ENCODE measurements at places on chromosomes 6 and 20. TPM values are rescaled to one million over a fixed set of nuclear protein-coding genes. Genes with fewer than 3 reads are reported as not detected.

DNA sequence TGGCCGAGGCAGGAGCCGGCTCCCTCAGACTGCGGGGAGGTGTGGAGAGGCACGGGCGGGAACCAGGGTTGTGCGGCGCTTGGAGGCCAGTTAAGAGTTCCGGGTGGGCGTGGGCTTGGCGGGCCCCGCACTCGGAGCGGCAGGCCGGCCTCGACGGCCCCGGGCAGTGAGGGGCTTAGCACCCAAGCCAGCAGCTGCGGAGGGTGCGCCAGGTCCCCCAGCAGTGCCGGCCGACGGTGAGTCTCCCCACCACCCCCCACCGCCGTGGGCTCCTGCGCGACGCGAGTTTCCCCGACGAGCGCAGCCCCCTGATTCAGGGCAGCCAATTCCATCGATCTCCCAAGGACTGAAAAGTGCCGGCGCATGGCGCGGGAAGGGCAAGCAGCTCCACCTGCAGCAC lies 605.4 kb upstream of the SLC35B3 start:
- H3K4me1 ChIP-seq: no peaks in the 10 kb centered on the region
- no peak overlapping the region for H3K4me3 ChIP-seq
- H3K27me3 ChIP-seq: no peaks in the 10 kb centered on the region
- no peak overlapping the region for H3K27ac ChIP-seq

DNA sequence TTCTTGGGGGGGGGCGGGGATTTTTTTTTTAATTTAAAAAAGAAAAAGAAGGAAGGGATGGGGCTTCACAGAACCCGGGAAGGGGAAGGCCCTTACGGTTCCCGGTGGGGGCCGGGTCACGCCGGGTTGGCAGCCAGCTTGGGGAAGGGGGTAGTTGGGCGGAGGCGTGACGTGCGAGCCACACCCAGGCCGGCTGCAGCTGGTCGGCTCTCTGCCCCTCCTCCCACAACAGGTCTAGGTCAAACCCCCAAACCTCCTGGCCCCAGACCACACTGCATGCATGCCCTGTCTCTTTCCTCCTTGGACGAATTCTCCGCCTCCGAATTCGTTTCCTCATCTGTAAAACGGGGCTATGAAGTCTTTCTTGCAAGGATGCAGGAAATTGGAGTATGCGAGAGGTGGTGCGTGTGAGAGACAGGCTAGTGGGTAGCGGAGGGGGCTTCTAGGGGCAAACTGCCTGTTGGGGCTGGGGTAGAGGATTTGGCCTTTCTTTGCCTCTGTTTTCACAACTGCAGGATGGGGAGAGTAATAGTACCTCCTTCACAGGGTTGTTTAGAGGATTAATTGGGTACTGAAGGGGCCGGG lies 828 bp downstream of the HCK start:
- no peaks in the 10 kb centered on the region for H3K4me1 ChIP-seq
- peaks cover 65% of the 10 kb centered on the region for H3K27me3 ChIP-seq
- DNase-seq: peak; percentile 73
- no peak overlapping the region for H3K27ac ChIP-seq
- H3K36me3 ChIP-seq: no peaks in the 10 kb centered on the region

GRCh38 chr20:12152996-12153395 lies 235.3 kb downstream of the BTBD3 start:
- H3K27me3 ChIP-seq: no peaks in the 10 kb centered on the region
- H3K36me3 ChIP-seq: no peaks in the 10 kb centered on the region
- H3K4me3 ChIP-seq: no peak overlapping the region
- DNase-seq: no peak
- no peaks in the 10 kb centered on the region for H3K4me1 ChIP-seq
- no peak overlapping the region for H3K27ac ChIP-seq

DNA sequence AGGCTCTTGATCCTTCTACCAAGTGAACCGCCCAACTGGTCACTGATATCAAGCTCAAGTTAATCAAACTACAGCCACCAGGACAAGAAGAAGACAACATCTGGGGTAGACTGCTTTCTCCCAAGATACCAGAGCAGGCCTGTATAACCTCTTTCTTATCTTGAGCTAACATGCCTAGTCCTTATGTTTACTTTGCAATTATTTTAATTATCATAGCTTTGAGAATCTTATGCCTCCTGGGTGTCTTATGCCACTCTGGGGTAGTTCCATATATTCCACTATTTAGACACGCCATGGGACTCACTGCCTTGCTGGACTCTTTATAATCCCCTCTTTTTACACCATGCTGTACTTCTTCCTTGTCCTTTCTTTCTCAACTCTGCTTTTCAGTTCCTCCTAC lies 41.5 kb upstream of the ECI2 start:
- H3K4me3 ChIP-seq: no peak overlapping the region
- no peaks in the 10 kb centered on the region for H3K36me3 ChIP-seq
- DNase-seq: no peak
- H3K27ac ChIP-seq: no peak overlapping the region

DNA sequence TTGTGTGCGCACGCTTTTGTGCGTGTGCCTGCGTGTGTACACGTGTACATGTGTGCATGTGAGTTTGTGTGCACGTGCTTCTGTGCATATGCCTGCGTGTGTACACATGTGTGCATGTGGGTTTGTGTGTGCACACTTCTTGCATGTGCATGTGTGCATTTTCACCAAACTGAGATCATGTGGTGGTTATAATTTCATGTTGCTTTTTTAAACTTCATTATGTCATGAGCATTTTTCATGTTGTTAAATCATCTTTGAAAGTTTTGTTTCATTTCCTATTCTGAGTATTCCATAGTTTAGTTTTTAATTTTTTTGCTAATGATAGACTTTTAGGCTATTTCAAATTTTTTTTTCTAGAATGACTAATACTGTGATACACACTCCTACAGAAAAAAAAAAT lies 6.4 kb upstream of the CST3 start:
- no peak overlapping the region for H3K4me3 ChIP-seq
- no peak for DNase-seq
- H3K27me3 ChIP-seq: no peaks in the 10 kb centered on the region
- H3K27ac ChIP-seq: no peak overlapping the region
- H3K4me1 ChIP-seq: peaks cover 4% of the 10 kb centered on the region

- H3K4me3 ChIP-seq: no peak overlapping the region
- no peaks in the 10 kb centered on the region for H3K36me3 ChIP-seq
- H3K4me1 ChIP-seq: no peaks in the 10 kb centered on the region
Observed at GRCh38 chr6:142833054-142833453, 111.9 kb downstream of the HIVEP2 start.

DNA sequence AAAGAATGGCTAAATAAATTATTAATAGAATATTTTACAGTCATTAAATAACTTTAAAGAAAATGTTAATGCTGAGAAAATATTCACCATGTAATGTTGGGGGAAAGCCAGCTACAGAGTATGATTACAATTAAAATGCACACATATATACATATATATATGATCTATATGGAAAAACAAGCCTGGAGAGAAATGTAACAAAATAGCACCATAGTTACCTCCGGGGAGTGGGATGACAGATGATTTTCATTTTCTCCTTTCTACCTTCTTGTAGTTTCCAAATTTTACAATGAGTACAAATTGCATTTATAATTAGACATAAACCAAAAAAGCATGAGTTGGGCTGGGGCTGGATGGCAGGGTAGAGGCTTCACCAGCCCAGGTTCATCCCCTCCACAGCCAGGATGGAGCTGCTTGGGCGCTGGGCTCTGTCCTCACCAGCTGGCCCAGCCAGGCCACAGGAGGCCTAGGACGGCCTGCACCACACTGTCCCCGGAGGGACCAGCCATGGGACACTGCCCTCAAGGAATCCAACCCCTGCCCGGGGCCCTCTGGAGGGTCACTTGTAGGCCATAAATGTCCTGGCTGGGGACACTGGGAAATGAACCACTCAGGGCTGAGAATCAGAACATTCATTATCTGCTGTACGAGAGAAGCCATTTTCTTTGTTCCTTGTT lies 10.3 kb downstream of the C20orf203 start:
- no peaks in the 10 kb centered on the region for H3K27me3 ChIP-seq
- no peaks in the 10 kb centered on the region for H3K4me1 ChIP-seq
- H3K36me3 ChIP-seq: no peaks in the 10 kb centered on the region
- H3K4me3 ChIP-seq: no peak overlapping the region
- no peak for DNase-seq

- H3K36me3 ChIP-seq: no peaks in the 10 kb centered on the region
- DNase-seq: no peak
- H3K4me1 ChIP-seq: no peaks in the 10 kb centered on the region
- no peaks in the 10 kb centered on the region for H3K27me3 ChIP-seq
- H3K27ac ChIP-seq: no peak overlapping the region
Observed at GRCh38 chr6:49499126-49499525, 597 bp upstream of the GLYATL3 start.

- H3K27me3 ChIP-seq: no peaks in the 10 kb centered on the region
- H3K4me3 ChIP-seq: no peak overlapping the region
- DNase-seq: no peak
Observed at GRCh38 chr20:45268531-45268930, 14.2 kb upstream of the SLPI start.

GRCh38 chr6:40485795-40486194 lies 101.4 kb downstream of the LRFN2 start:
- H3K4me1 ChIP-seq: peaks cover 12% of the 10 kb centered on the region
- no peaks in the 10 kb centered on the region for H3K36me3 ChIP-seq
- DNase-seq: no peak
- H3K4me3 ChIP-seq: peak overlapping the region; percentile 58

DNA sequence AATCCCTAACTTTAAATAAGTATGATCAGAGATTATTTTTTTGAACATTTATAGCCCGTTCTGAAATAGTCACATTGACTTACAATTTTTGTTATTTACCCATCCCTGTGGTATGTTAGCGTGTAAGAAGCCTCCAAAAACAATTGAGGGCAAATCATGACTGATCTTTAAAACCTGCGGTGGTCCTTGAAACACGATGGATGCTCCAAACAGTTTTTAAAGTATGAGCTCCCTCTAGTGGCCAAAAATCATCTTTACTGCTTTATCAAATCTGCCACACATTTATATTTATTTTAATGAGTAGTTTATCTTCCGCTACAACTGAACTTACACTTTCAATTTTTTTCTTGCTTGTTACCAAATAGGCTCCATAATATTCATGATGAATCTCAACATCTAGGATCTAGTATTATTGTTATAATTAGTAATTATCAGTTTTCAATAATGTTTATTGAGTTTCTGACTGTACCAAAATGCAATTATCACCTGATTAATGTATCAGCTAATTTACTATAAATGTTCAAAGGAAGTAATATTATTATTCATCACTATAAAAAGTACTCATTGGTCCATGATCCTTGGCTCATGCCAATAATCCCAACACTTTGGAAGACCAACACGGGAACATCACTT lies 52.2 kb downstream of the MARCKS start:
- peaks cover 19% of the 10 kb centered on the region for H3K27me3 ChIP-seq
- no peak for DNase-seq
- no peaks in the 10 kb centered on the region for H3K36me3 ChIP-seq
- no peak overlapping the region for H3K4me3 ChIP-seq
- no peaks in the 10 kb centered on the region for H3K4me1 ChIP-seq
- no peak overlapping the region for H3K27ac ChIP-seq

SUMO4 gene
- 2.4 TPM for total RNA-seq

GJA10 gene
- total RNA-seq: not detected

GNRH2 gene
- total RNA-seq: 0.72 TPM

PM20D2 gene
- 5.3 TPM for total RNA-seq

C20orf144 gene
- total RNA-seq: not detected

SRMS gene
- total RNA-seq: not detected

CTCFL gene
- 1.5 TPM for total RNA-seq
